ENCODE measurements at places on chromosomes 5 and 9.

DNA sequence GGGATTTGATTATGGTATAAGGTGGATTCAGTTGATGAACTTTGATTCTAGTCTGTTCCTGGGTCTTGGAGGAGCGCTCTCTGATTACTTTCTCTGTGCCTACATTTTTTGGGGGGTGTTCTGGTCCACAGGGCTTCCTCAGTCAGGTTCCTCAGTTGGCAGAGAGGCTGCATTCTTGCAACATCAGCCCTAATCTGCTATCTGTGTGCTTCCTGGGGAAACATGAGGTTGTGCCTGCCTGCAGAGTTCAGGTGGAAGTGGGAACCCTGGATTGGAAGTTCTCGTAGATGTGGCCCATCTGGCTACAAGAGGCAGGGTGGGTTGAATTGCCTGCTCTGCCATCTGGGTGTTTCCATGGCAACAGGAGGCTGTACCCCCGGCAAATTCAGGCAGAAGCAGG, 24.5 kb downstream of the POLK start:
- DNase-seq: no peak

DNA sequence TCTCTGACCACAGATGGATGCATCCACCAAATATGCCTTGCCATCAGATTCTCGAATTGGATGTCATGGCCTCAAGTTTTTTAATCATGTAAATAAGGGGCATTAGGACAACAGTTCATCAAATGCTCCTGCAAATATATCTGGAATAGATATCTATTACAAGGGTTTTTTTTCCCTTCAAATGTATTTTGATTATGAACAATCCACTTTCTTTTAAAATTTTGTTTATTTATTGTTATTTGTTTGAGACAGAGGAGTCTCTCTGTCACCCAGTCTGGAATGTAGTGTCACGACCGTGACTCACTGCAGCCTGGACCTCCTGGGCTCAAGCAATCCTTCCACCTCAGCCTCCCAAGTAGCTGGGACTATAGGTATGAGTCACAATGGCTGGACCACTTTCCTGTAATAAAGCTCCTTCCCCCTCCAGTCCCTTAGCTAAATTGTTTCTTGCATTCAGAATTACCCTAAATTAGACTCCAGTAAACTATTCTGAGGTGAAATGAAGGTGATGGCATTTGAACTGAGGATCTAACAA, 1412.1 kb downstream of the EFNA5 start:
- DNase-seq: peak; percentile 24

- no peak for DNase-seq
Observed at GRCh38 chr5:60056191-60056590, 162.7 kb upstream of the PDE4D start.

DNA sequence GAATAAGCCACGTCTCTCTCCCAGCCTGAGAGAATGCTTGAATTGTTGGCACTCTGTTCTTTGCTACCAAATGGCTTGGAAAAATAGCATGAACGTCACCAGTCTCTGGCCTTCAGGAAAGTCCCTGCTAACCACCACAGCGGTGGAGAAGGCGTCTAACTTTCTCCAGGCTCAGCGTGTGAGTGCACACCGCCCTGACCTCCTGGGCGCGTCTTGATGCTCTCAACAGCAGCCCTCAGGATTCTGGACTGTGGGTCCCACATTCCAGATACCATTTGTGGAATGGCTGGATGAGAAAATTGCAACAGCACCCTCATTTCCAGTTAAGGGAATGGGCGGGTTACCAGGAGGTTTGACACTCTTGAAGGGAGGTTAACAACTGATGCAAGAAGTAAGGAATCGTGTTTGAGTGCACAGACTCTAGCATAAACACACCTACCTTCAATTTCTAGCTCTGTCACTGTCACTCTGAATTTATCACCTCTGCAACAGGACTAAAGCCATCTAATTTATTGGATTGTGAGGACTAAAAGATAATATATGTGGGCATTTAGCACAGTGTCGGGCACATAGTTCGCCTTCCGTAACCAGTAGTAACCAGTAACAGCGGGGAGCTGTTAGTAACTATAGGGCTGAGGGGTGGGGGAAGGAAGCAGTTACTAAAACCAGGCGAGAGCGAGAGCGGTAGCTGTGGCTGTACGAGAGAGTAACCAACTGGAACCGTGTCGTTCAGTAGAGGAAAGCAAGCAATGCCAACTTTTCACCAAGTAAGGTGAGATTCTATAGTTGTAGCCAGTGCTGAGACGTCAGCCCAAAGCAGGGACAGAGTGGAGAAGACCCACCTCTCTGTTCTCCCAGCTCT, 807 bp upstream of the PLGRKT start:
- DNase-seq: peak; percentile 72

GRCh38 chr5:15692706-15693381, 192.9 kb downstream of the FBXL7 start:
- no peak for DNase-seq

DNA sequence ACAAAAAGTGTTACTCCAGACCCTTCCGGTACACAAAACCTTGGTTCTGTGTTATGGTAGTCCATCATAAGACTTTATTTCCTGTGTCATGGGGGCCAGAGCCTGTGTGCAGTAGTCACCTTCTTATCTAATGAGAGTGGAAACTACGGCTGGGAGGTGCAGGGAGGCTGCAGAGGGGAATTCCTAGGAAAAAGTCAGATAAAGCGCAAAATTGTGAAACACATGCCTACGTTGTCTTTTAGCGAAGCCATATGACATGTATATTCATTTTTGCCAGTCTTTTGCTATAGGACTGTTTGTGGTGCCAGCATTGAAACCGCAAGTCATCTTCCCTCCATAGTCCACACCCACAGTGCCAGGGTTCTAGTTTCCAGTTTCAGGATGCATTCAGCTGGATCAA, 80.7 kb downstream of the PPARGC1B start:
- DNase-seq: peak; percentile 14
